ENCODE measurements at places on chromosomes 16 and 17.

DNA sequence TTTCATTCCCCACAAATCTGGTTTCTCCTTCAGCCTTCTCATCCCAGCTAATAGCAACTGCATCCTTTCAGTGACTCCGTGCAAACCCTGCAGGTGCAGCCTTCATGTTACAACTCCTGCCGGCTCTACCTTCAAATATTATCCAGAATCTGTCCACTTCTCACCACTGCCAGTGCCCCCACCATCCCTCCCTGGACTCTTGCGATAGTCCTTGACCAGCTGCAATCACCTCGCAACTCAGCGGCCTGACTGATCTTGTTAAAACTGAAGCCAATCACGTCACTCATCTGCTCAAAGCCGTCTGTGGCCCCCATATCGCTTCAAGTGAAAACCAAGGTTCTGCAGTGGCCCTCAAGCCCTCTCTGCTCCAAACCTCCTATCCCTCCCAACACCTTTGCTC lies 42.8 kb upstream of the KIFC3 start:
- DNase-seq, result no peak

GRCh38 chr16:80447241-80447640 lies 93.6 kb upstream of the DYNLRB2 start:
- DNase-seq, result no peak

- DNase-seq, result no peak
Measured at GRCh38 chr17:42775534-42776098, 2.4 kb downstream of the VPS25 start.

- DNase-seq, result no peak
Measured at GRCh38 chr16:88815901-88816589, 4.3 kb upstream of the APRT start.
